ENCODE measurements at places on chromosomes 2 and 18.

GRCh38 chr2:164928101-164928673 lies 27.1 kb downstream of the SLC38A11 start:
- no peak for DNase-seq

DNA sequence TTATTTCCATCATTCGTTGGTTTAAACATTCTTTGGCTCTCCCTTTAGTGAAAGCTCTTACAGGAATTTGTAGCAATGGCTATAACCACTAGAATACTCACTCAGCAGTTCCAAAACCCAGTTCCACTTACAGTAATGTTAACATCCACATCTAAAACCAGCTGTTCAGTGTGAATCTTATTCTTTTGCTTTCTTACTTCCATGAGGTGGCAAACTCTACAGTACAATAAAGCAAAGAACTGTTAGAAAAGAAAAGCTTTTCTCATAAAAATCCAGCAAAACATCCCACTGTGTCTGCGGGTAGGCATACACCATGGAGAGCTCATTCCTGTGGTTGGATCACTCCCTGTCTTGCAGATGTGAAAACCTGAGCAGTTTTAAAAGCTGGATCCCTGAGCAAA lies 147.1 kb downstream of the ARHGAP28 start:
- no peak for DNase-seq

DNA sequence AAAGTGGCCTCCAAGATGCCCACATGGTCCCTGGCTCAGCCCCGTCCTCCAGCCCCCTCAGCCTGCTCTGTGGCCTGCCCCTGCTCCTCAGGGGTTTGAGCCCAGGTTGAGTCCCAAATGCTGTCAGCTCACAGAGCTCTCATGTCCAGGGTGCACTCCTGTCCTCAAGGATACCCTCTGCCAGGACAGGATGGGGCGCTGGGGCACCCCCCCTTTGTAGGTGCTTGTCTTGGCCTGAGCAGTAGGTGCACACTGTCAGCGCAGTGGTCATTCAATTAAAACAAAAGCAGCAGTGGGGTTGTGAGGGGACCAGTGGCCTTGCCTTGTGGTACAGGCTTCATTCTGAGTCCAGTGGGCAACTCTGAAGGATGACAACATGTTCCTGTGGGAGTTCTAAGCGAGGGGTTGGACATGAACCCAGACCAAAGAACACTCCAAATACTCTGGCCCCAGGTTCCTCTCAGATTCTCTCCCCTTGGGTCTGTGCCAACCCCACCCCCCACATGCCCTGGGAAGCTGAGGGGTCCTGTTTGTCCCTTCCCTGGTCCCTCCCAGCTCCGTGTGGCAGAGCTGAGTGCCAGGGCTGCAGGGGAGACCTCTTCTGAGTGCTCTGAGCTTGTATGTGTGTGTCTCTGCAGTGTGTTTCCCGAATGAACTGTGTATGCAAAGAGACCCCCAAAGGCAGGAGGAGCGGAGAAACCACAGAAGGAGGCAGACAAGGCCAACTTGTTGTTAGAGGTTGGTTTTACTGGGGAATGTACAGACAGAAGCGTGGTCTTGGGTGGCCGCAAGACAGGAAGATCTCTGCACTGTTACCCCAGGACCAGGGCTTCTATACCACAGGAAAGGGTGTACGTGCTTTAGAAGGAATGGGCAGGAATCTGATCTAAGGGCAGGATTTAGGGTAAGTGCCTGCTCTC lies 155.6 kb upstream of the HS6ST1 start:
- DNase-seq, result no peak

GRCh38 chr2:26573241-26573925 lies 67.8 kb downstream of the CIB4 start:
- no peak for DNase-seq

- DNase-seq, result no peak
Observed at GRCh38 chr2:233007739-233008138, 5.3 kb downstream of the NGEF start.
